ENCODE measurements at places on chromosomes 16 and 17. TPM values are rescaled to one million over a fixed set of nuclear protein-coding genes. Genes with fewer than 3 reads are reported as not detected.

Gene TPSAB1
- total RNA-seq = not detected

Gene CD300C
- not detected for total RNA-seq

Gene GPR142
- total RNA-seq = not detected

Gene RUNDC3A
- total RNA-seq = 0.08 TPM

Gene LYRM9
- 3.2 TPM for total RNA-seq

Gene SLC13A5
- 0.15 TPM for total RNA-seq

Gene ACSM3
- total RNA-seq = 0.90 TPM

Gene MSI2
- 9.8 TPM for total RNA-seq

Gene ENPP7
- total RNA-seq = not detected

Gene CRYM
- total RNA-seq = not detected

Gene ZNF232
- 4.2 TPM for total RNA-seq

Gene KRTAP17-1
- not detected for total RNA-seq

Gene TMIGD1
- not detected for total RNA-seq

Gene SRCIN1
- under 0.01 TPM for total RNA-seq

Gene WFIKKN2
- total RNA-seq = 0.08 TPM

Gene AOC3
- total RNA-seq = 0.23 TPM

Gene RHOT1
- total RNA-seq = 26.1 TPM

Gene TXNDC17
- total RNA-seq = 139 TPM

Gene C16orf74
- total RNA-seq = 6.0 TPM

Gene RAB34
- 204 TPM for total RNA-seq

Gene TAT
- not detected for total RNA-seq

Gene TMEM95
- not detected for total RNA-seq

Gene EPX
- total RNA-seq = not detected

Gene ACACA
- 42.6 TPM for total RNA-seq

Gene FBXW10B
- 0.08 TPM for total RNA-seq

Gene ANTKMT
- 8.0 TPM for total RNA-seq

Gene KRT38
- under 0.01 TPM for total RNA-seq

Gene SLC22A31
- total RNA-seq = 0.47 TPM

Gene GUCY2D
- total RNA-seq = not detected

Gene CSNK1D
- total RNA-seq = 47.1 TPM

Gene SLC52A1
- total RNA-seq = 0.15 TPM

Gene SLC5A11
- not detected for total RNA-seq

Gene SLC13A2
- not detected for total RNA-seq

Gene ANKRD40CL
- total RNA-seq = not detected

Gene SPATA22
- total RNA-seq = not detected

Gene MAP1LC3B
- 17.4 TPM for total RNA-seq

Gene TTLL6
- not detected for total RNA-seq

Gene ACAP1
- 1.3 TPM for total RNA-seq

Gene CA7
- total RNA-seq = not detected

Gene MT3
- total RNA-seq = 0.70 TPM

Gene PPP1R27
- total RNA-seq = 0.15 TPM

Gene RAB37
- total RNA-seq = 0.15 TPM

Gene GLP2R
- total RNA-seq = not detected

Gene FAM20A
- total RNA-seq = 0.08 TPM

Data from smooth muscle cell of the coronary artery (primary cell).